Activated T-cell treated with anti-CD3 and anti-CD28 coated beads for 1 hour (primary cell): ENCODE measurements at places on chromosomes 4 and X.

- no peak for DNase-seq
Observed at GRCh38 chr4:126071346-126072333, 756.9 kb downstream of the FAT4 start.

GRCh38 chrX:40531056-40531826 is 49.5 kb upstream of the ATP6AP2 start:
- no peak for DNase-seq

DNA sequence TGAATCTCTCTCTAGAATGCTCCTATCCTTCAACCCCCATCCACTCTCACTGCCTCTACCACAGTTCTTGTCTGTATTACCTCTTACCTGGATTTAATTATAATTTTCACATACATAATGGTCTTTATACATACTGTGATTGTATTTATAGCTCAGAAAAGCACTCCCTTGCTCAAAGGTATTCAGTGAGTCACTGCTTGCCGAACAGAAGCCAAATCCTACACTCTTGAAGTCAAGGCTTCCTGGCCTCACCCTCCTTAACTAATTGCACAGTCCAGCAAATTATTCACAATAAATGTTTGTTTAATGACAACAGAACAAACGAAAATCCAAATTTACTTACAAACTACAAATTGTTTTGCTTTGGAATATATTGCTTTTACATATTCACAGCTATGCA is 159.5 kb downstream of the KLHL13 start:
- DNase-seq, result no peak

- no peak for DNase-seq
Observed at GRCh38 chr4:17275836-17276235, 236.1 kb downstream of the QDPR start.

GRCh38 chr4:56123051-56123450 is 174.3 kb downstream of the CEP135 start:
- no peak for DNase-seq

- DNase-seq, result no peak
Observed at GRCh38 chr4:122602277-122603142, 18.4 kb downstream of the IL21 start.

GRCh38 chr4:183261953-183262775 is 57.9 kb downstream of the CLDN22 start:
- peak; percentile 57 for DNase-seq

DNA sequence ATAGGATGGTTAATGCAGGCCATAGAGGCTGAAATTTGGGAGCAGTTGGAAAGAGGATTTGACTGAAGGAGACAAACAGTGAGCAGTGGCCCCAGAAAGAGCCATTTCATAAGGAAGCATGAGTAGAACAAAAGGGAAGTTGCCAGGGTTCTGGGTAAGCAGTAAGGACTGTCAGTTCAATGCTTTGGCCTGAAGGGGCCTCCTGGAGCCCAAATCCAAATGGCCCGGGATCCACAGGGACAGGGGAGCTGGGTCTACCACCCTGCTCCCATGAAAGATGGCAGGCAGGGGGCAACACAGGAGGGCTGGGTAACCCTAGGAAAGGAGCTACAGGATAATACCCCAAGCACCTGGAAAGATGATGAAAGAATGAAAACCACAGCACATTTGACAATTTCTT is 4.1 kb upstream of the INTS6L start:
- DNase-seq, result no peak
